Activated naive CD4-positive, alpha-beta T cell treated with anti-CD3 and anti-CD28 coated beads for 36 hours (primary cell): ENCODE measurements at places on chromosomes 5 and 9.

- no peak for DNase-seq
Measured at GRCh38 chr5:140169410-140169809, 5.6 kb upstream of the CYSTM1 start.

DNA sequence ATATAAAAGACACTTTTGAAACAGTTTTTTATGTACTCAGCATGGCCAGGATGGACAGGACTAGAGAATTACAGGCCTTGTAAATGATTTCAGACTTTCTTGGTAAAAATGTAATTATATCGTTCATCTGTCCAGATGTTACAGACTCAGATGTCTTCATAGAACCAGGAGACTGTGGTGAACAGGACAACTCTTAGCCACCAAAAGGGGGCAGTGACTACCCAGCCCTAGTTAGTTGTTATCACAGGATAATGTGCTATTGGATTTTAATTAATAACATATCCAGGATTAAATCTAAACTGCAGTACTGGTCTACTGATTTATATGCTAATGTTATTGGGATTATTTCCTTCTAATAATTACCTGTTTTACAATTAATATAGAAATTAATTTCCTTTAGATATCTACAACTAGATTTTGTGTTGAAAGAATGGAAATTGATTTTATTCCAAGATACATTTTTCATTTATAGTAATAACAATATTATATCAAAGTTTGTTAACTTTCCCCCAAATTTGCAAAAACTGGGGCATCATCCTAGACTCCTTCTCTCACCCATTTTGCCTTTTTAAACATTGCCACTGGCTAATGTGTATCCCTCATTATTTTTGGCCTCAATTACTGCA is 99.4 kb downstream of the MTREX start:
- DNase-seq, result peak; percentile 25

DNA sequence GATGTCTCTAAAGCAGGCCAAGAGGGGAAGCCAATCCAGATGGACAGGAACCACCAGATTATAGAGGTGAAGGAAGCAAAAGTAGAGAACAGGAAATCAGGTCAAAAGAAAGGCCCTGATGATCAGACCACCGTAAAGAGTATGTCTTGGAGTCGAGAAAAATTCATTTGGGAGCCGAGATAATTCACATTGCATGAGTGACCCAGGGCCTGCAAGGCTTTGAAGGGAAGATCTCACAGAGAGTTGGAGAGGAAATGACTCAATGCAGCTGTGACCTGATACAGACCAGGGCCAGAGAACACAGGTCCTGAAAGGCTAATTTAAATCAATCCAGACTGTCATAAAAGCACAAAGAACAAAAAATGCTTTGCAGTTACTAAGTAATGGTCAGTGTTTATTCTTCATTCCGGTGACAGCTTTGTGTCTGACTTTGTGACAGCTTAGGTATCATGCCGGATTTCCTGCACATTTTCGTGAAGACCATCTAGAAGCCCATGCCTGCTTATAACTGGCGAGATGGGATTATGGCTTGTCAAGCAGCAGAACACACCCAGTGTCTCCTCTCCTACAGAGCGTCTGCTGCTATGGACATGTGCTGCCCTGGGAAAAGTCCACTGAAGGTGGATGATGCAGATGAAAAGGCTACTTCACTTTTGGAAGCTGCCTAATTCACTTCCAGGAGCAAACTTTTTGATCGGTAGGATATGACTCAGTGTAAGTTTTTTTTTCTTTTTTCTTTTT is 5.8 kb upstream of the ACTBL2 start:
- DNase-seq, result no peak

DNA sequence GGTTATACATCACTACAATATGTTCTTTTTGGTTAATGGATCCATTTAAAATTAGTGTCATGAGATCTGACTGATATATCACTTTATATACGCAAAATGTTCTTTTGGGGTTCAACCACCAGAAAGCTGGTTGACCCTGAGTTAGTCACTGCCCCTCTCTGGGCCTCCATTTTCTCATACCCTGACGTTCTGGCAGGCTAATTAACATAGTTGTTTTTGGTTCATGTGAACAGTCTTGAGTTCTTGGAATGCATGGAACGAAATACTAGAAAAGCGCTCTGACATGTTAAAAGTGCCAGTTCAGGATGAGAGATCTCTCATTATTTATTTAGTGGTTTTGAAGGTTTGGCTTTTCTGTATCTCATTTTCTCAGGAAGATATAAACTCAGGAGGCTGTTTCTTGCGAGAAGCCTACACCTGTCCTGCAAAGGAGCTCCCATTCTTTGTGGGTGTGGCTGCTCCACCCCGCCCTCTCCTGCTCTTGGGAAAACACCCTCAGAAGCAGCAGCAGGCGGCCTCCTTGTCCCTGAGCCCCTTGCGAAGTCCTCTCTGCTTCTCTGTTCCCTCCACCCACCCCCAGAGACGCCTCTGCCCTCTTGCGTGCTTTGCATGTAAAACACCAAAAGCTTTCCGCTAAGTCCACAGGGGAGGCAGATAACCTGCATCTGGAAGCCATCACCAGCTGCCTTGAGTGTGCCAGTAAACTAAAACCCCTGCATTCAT is 302.4 kb upstream of the PANK3 start:
- no peak for DNase-seq

DNA sequence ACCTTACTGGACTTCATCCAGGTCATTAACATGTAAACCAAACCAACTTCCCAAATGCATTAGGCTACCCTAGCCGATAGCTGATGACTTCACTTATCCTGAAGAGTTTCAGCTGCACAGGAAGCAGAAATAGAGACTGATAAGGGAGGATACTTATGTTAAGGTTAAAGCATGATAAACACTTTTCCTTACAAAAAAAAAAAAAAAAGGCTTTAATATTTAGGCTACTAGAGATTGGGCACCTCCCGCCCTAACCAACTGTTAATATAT is 1.6 kb upstream of the MEF2C start:
- no peak for DNase-seq

DNA sequence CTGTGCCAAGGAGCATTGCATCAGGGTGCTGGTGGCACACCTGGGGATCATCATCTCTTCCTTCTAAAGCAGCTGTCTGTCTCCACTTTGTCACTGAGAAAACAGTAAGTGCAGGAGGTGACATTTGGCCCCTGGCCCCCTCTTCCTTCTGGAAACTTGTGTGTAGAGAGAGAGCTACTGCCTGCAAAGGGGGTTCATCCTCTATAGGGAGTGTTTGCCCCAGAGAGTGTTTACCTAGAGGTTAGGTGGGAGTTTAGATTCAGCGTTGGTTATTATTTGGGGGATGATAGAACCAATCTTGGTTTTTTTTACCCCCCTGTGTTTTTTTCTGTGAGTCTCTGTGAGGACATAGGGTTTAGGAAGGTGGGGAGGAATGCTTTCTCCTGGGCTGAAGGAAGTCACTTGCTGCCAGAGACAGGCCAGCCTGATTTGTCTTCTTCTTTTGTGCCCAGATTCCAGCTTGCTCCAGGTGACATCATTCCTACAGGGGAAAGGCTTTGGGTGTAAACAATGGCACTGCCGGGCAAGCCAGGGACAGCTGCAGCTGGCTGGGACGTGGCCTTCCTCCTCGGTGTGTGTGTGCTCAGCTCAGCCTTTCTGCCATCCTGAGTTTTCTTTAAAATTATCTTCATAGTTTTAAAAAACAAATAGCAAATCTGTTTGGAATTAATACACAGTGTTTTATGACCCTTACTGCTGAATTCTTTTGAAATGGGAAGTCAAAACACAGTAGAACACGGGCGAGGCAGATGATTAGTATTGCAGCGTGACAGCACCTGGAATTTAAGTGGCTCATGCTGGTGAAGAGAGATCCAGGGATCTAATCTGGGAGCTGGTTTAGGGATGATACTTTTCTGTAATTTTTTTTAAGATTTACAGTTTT is 24.5 kb downstream of the PRRC2B start:
- DNase-seq, result no peak

GRCh38 chr9:26579056-26579455 is 313.5 kb downstream of the CAAP1 start:
- no peak for DNase-seq

GRCh38 chr9:6630502-6631206 is 14.9 kb downstream of the GLDC start:
- no peak for DNase-seq

GRCh38 chr9:35679091-35679490 is 5.4 kb downstream of the CA9 start:
- DNase-seq, result no peak

GRCh38 chr5:150428106-150428876 is 15.6 kb upstream of the CD74 start:
- no peak for DNase-seq

DNA sequence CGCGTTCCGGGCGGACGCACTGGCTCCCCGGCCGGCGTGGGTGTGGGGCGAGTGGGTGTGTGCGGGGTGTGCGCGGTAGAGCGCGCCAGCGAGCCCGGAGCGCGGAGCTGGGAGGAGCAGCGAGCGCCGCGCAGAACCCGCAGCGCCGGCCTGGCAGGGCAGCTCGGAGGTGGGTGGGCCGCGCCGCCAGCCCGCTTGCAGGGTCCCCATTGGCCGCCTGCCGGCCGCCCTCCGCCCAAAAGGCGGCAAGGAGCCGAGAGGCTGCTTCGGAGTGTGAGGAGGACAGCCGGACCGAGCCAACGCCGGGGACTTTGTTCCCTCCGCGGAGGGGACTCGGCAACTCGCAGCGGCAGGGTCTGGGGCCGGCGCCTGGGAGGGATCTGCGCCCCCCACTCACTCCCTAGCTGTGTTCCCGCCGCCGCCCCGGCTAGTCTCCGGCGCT is at the start of gene DAPK1:
TSS of gene DAPK1 (plus strand) at position 264 of the 442 bp plus-strand sequence. CDS start 1,211 bp downstream, outside the sequence.
- no peak for DNase-seq

DNA sequence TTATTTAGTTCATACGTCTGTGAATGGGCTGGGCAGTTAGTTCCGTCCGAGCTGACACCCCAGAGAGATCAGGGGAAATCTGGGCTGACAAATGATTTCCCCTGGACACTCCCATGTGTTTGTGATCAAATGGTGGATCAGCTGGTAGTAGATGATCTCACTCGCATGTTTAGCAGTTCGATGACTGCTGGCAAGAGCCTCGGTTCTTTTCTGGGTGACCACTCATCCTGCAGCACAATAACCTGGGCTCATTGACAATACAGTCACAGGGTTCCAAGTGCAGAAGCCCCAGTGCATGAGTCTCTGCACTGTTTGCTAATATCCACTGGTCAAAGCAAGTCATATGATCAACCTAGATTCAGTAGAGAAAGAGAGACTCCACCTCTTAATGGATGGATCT is 155.9 kb downstream of the NR2F1-AS1 start:
- no peak for DNase-seq

GRCh38 chr9:100294341-100294740 is 58.4 kb downstream of the TEX10 start:
- DNase-seq, result no peak

DNA sequence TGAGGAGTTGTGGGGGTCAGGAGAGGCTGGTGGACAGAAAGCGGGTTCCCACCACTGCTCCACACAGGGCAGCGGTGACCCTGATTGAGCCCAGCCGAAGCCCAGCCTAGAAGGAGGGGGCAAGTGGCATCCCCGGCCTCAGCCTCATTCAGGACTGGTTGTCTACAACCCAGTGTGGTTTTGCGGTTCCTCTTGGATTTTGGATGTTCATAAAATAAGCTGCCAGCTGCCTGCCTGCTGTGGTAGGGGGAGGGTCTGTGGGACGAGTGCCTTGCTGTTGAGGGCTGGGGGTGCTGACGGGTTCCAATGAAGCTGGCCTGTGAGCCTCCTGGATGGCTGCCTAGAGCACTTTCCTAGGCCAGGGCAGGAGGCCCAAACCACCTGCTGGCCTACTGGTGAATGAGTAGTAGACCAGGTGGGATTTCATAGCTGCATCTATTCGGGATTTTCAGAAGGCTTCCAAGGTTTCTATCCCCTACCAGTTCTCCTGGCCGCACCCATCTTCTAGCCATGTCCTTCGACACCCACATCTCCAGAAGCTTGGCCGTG is 102.4 kb downstream of the NDFIP1 start:
- no peak for DNase-seq

DNA sequence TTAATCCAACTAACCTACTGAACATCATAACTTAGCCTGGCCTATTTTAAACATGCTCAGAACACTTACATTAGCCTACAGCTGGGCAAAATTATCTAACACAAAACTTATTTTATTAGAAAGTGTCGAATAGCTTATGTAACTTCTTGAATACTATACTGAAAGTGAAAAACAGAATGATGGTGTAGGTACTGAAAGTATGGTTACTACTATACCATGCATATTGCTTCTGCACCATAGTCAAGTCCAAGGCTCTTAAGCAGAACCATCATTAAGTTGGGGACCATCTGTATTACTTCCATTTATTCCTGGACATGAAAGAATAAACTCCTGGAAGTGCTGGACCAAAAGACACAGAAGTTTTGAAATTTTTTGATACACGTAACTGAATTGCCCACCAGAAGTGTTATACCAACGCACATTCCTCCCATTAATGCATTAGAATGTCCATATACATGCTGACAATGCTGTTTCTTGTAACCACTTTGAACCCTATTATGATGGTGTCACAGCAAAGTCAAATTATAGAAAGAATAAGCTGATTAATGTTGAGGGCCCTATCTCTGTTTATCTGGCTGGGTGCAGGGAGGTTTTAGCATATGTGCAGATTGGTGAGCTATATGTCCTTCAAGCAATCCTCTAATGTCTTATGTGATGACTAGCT is 375.7 kb downstream of the ACTL7B start:
- no peak for DNase-seq

DNA sequence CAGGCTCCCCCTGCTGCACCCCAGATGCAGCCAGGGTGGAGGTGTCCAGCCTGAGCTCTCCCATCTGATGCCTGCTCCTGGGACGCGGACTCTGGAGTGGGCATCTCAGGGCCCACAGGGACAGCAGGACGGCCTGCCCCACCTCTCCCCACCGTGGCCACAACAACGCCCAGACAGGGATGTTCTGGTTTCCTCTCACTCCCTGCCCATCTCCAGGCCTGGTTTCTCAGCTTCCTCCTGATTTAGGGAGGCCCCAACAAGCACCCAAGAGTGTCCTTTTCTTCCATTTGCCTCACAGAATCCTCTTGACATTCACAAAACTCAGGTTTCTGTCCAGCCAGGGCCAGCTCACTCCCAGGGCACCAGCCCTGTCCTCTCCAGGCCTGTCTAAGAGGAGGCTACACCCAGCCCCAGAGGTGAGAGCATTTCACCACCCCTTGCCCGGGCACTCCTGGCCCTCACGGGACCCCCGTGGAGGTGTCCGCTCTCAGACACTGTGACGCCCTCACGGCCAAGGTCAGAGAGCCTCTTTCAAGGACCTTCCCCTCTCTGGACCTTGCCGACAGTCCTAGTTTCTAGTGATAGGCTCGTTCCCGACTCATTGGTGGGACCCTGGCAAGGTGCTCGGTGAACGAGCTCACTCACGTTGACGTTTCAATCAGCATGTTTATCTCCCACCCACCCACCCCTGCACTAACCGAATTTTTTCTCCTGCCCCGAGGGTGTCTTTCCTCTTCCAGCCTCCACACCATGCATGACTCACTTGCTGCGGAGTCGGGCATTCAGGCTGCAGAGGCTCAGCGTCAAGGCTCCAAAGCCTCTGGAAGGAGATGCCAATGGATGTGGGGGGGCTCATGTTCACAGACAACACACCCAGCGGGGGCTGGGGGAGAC is 62.0 kb upstream of the UNC5A start:
- DNase-seq, result no peak

- DNase-seq, result no peak
Measured at GRCh38 chr9:130661451-130662098, 2.8 kb upstream of the PRDM12 start.

GRCh38 chr5:82345108-82345507 is 67.0 kb upstream of the RPS23 start:
- no peak for DNase-seq

GRCh38 chr5:87916320-87916719 is 352.3 kb downstream of the TMEM161B start:
- DNase-seq, result no peak
